ENCODE measurements at places on chromosomes 12 and 14.

- no peak for DNase-seq
Observed at GRCh38 chr12:116774020-116774419, 35.9 kb downstream of the RNFT2 start.

DNA sequence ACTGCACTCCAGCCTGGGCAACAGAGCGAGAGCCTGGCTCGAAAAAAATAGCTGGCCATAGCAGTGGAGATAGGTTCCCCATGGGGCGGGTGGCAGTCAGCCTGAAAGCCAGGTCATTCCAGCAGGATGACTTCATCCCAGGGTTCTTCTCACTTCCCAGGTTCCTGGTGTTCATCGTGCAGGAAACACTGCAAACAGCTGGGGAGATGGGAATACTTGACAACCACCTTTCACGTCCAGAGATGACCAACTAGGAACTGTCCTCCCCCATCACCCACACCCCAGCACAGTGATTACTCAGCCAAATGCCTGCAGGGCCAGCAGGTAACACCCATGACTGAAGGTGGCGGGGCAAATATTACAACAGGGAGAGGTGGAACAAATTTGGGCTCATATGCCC, 1.7 kb downstream of the VSIG10 start:
- DNase-seq = no peak

GRCh38 chr14:70094631-70095030, 94.1 kb downstream of the SLC8A3 start:
- DNase-seq = no peak

DNA sequence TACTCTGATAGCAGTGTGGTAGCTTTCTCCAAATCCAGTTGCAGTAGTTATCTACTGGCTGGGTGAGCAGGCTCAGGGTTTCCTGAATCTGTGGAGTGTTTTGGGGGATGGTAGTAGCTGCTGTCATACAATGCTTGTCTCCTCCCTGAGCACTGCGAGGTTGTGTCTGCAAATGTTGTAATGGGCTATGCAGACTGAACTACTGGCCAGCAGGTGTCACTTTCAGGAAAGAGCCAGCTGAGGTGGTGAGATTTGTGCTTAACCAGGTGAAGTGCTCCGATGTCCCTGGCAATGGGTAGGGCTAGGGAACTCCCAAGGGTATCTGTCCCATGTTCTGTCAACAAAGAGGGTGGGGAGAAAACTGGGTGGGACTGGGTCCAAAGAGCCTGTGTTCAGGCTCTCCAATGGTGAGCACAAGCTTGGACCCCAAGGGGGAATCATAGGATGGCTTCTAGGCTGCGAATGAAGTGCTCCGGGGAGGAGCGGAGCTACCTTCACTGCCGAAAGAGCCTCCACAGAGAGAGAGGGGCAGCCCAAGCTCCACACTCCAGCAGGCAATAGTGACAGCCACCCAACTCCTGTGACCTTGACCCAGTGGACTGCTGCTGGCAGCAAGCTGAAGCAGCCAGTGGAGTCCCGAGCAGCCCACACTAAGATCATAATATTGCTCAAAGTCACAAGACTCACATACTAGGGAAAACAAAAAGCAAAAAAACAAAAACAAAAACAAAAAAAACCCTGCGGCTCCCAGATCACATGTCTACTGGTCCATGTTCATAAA, 1324.0 kb upstream of the USP15 start:
- no peak for DNase-seq

DNA sequence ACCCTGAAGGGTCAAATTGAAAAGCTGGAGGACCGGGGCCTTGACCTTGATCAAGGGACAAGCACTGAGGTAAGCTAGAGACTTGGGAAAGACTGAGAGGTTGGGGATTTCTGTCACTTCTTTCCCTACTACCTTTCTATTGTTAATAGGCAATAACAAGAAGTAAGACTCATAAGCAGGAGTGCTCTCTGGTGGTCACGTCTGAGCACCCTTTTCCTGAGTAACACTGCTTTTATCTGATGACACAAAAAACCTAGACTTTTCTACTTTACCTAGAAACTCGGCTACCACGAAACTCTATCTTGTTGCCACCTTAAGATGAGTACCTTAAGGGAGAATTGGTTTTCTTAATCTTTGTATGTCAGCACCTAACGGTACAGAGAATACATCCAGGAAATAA, 35.5 kb upstream of the PPFIBP1 start:
- DNase-seq = no peak

DNA sequence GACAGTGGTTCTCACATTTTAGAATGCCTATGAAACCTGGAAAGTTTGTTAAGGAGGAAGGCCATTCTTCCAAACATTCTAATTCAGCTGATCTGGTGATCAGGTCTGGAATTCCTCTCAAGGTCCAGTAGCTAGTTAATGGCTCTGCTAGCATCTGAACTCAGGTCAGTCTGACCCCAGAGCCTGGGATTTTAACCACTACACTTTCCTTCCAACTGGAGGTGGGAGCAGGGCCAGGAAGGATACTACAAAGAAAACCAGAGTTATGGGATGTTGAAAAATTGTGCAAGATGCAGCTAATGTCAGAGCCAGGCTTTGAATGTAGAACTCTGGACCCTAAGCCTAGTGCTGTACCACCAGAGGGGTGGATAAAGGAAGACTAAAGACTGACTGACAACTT, 73.6 kb upstream of the NID2 start:
- DNase-seq = no peak

DNA sequence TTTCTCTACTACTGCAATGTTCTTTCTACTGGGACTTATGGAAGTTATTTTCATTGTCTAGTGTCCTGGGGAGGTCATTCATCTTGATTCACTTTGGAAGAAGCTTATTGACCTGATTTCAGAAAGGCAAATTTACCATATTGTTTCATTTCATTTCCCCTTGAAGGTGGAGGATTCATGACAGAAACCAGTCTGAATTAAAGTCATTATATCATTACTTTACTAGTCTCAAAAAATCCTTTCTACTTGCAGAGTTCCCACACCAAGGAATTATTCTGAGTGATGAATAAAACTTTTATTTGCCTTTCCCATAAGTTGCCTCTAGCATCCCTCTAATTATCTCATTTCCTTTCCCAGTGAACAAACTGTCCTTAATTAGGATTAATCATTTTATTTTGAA, 163.8 kb downstream of the RASSF9 start:
- no peak for DNase-seq

DNA sequence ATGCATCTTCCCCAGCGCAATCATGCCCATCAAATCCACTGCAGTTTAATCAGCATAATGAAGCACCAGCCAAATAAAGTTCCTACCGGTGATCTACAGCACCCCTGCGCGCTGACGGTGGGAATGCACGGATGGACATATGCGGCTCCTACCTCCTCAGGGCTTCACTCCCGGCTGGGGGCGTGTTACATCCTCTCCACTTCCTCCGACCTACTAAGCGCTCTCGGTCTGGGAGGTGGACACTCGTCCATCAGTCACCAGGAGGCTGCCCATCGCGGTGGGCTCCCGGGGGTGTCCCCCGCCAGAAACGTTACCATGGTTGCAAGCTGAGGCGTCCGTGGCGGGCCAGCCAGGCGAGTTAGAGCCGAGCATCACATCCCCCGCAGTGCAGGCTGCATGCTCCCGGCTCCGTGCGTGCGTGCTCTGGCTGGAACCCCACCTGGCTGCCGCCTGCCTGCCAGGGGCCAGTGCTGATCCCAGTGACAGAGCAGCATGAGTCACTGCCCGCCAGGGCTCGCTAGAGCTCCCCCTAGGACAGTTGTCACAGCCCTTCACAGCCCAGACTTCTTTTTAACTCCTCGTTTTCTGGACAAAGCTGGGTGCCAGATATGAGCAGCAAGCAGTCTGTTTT, 73.0 kb downstream of the CIT start:
- DNase-seq = no peak

GRCh38 chr12:108151533-108152169, 22.6 kb downstream of the WSCD2 start:
- no peak for DNase-seq

- no peak for DNase-seq
Observed at GRCh38 chr12:25950329-25951115, 8.0 kb upstream of the RASSF8 start.

DNA sequence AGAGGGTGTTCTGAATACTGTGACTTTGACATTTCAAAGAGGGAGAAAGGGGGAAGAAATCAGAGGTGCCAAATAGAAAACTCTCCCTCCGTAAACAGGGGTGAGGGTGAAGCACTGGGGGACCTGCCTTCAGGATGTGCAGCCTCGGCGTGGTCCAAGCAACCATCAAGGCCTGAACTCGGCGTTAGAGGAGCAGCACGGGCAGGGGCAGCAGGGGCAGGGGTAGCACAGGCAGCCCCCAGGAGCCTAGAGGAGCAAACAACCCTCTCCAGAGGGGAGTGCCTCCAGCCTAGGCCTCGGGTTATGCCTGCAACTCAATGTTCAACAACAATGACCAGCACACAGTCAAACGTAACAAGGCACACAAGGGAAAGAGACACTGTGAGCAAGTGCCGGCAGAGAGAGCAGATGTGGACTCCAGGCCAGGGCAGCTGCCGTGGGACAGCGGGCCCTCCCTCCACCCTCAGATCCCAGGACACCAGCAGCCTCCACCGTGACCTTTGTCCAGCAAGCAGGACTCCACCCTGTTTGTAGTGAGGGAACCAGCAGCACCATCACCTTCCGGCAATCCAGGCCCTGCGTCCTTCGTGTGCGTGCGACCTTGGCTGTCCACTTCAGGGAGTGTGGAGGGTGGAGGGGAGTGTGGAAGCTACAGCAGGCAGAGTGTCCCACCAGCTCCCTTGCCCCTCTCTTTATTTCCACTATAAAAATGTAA, 18.0 kb downstream of the GALNT9 start:
- DNase-seq = no peak

- no peak for DNase-seq
Observed at GRCh38 chr12:46365951-46366379, 6.6 kb downstream of the SLC38A2 start.

- no peak for DNase-seq
Observed at GRCh38 chr12:120234643-120235368, 30.7 kb downstream of the PXN start.

- DNase-seq = no peak
Observed at GRCh38 chr14:67999290-67999689, 179.7 kb downstream of the RAD51B start.

DNA sequence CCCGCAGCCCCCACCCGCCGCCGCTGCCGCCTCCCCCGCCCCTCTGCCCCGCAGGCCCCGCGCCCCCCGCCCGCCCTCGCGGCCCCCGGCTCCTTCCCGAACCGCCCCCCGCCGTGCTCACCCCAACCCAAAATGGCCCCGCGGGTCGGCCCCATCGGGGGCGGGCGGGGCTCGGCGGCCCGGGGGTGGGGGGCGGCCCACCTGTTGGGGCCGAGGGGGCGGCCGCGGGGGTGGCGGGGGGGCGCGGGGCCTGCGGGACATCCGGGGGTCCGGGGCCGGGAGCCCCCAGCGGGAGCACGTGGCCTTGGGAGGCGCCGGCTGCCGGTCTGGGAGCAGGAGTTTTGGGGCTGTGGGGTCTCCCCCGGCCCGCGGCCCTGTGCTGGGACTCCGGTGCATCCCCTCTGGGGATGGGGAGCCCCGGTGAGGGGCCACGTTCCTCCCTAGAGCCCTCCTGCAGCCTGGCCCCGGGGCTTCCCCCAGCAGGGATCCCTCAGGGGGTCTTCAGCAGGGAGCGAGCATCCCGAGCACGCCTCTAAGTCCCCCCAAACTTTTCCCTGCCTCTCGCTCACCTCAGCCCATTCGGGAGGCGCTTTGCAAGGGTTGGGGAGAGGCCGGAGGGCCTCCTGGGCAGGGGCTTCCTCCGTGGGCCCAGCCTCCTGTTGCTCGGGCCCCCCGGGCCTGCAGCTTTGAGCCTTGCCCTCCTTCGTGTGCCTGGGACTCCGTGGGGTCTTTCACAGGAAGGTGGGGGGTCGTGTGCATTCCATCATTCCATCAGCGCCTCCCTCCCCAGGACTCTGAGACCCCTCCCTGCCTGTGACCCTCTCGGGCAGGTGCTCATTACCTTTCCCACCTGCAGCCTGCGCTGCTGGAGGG, 710 bp downstream of the MTA1 start:
- DNase-seq = no peak

DNA sequence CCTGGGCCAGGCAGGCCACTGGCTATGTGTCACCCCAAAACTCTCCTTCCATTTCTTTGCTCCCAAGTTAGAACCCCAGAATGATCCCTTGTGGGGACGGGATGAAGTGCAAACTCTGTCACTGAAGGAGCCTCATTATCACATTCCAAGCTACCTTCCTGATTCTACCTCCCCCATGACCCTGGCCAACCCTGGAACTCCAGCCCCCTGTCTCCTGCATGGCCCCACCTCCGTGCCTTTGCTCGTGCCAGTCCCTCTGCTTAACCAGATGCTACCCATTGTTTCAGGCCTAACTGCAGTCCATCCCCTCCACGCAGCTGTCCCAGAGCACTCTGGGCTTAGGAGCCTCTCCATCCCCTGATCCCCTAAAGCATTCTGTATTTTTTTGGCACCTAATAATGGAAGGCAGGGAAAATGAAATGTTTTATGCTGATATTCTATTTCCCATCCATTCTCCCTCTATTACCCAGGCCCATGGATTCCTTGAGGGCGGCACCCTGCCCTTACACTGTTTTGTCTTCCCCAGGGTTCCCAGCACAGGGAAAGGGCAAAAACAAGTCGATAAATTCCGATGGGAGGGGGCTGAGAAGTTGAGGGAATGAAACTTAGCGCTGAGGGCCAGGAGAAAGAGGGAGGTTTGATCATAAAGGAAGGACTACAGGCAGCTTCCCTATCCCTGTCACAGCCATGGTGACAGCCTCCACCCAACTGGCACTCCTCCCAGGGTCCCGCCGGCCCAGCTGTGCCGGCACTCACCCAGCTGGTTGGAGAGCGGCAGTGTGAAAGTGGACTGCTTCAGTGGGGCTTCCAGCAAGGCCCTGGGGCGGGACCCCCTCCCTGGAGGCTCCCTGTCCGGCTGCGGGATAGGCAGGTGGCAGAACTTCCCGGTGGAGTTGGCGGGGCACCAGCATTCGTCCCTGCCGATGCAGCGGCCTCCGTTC, 58.1 kb downstream of the ISCA2 start:
- no peak for DNase-seq

DNA sequence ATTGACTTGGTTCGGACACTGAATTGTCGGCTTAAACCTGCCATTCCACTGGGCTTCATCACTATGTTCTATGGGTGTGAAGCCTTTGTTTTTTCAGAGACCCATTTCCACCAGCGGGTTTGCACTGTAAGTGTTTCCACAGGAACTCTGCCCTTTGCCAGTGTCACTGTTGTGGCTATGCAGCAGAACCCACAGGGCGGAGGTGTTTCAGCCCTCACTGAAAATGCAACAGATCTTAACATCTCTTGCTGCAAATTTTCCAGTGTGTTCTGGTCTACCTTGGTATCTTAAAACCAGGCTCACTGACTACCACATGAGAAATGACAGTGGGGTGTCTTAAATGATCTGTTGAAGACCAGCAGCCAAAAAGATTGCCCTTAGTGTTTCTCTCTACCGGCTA, 21.1 kb downstream of the PRKCH start:
- DNase-seq = no peak

- DNase-seq = no peak
Observed at GRCh38 chr14:95496690-95497259, 19.7 kb downstream of the SYNE3 start.

DNA sequence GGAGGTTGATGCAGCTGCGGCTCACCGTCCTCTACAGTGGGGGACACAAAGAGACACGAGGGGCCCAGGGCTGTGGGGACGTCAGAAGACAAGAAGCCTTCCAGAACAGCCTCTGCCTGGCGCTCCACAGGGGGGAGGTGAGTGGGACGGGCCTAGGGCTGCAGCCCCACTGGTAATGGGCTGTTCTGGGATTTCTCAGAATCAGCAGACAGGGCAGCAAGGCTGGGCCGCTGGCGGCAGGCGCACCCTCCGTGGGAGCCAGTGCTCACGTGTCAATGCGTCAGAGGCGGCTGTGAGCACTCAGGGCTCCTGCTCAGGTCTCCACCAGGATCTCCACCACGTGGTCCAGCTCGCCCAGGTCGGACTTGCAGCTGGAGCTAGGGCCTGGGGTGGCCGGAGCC, 10.0 kb downstream of the CDCA4 start:
- no peak for DNase-seq

GRCh38 chr12:109762673-109763191, 49.1 kb downstream of the FAM222A start:
- no peak for DNase-seq

Measured in GM18507 (cell line).